NCI-H187 treated with DMSO at 0.1 percent for 48 hours (cell line): ENCODE measurements at places on chromosomes 13 and 19.
A peak's percentile ranks its signal among the peaks of the same experiment; 100 is the strongest.

DNA sequence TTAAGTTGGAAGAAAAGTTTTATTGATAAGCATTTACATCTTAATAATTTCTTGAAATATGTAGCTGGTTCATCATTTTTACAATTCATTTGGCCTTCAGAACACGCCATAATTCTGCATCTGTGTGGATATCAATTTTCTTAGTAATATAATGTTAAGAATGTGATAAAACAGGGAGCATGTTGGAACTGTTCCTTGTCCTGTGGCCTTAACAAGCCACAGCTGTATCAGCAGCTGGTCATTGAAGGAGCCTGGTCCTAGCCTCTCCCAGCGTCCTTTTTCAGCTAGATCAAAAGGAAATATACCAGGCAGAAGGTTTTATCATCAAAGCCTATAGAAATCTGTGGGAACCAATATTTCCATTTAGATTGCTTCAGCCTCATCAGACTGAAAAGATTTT is 421.8 kb downstream of the SPRY2 start:
- DNase-seq, result no peak

DNA sequence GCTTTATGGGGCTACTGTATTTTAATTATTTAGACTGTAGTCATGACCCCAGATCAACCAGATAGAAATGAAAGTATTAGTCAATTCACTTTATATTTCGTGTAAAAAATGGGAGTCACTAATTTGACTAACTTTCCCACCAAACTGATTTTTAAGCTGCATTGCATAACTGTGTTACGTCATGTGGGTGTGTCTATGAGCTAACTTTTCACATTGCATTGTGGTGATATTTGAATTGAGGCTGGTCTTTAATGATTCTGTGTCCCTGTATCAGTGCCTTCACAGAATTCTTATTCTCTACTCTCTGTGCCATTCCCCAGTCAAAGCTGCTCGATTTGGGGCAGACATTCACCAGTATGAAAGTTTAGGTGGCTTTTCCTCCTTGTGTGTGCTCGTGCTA is 172.7 kb upstream of the MAB21L1 start:
- no peak for DNase-seq

GRCh38 chr19:33426621-33427361 is 53.3 kb downstream of the CEBPG start:
- DNase-seq, result peak; percentile 93

GRCh38 chr19:40923934-40924391 is 41.9 kb upstream of the CYP2A7 start:
- DNase-seq, result no peak

DNA sequence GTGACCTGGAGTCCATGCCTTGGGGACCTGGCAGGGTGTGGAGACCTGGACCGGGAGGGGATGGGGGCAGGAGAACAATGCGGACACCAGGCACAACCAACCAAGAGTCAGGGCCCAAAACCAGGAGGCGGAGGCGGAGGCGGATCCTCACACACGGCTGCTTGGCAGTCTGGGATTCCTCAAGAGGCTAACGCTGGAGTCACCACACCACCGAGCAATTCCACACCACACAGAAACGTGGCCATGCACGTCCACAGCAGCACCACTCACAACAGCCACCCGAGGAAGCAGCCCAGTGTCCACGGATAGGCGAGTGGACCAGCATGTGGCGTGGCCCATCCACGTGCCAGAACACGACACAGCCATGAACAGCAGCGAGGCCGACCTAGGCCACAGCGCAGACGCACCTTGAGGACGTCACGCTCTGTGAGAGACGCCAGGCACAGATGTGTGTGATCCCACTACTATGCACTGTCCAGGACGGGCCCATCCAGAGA is 17.7 kb downstream of the SBNO2 start:
- DNase-seq, result no peak

- DNase-seq, result no peak
These were observed 20.6 kb upstream of the UPF3A start for GRCh38 chr13:114260814-114261213.

GRCh38 chr13:40403509-40404241 is 262.8 kb downstream of the FOXO1 start:
- DNase-seq, result no peak

- no peak for DNase-seq
These were observed 250.5 kb downstream of the TDRD3 start for GRCh38 chr13:60647547-60647946.

DNA sequence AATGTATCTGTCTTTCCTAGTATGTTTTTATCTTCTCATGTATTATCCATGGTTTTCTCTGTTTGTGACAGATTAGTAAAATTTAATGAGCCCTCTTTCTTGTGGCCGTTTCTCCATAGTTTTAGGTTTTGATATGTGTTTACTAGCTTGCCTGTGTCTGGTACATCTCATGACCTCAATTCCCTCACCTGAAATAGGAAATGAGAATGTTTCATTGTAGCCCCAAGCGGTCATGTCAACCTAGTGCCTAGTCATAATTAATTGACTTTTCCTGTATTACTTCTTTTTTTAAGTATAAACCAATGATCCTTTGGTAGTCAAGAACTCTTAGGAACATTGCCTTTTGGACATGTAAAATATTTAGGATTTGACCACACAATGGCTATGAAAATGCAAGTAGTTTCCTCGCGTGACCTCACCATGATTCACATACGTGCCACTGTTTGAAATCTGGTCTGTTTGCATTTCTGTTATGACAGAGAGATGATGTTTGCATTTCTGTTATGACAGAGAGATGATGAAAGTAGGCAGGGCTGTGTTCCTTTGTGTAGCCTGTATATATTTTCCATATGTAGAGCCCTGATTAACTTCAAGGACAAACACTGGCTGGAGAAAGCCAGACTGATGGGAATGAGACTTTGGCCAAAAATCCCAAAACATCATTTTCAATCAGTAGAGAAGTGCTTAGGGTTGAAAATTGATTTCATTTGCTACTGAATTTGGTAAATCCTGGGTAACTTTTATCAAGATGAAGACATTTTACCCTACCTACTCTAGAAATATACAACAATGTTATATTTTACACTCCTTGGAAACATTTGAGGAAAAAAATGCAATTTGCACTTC is 104.8 kb downstream of the TNFRSF19 start:
- DNase-seq, result no peak

DNA sequence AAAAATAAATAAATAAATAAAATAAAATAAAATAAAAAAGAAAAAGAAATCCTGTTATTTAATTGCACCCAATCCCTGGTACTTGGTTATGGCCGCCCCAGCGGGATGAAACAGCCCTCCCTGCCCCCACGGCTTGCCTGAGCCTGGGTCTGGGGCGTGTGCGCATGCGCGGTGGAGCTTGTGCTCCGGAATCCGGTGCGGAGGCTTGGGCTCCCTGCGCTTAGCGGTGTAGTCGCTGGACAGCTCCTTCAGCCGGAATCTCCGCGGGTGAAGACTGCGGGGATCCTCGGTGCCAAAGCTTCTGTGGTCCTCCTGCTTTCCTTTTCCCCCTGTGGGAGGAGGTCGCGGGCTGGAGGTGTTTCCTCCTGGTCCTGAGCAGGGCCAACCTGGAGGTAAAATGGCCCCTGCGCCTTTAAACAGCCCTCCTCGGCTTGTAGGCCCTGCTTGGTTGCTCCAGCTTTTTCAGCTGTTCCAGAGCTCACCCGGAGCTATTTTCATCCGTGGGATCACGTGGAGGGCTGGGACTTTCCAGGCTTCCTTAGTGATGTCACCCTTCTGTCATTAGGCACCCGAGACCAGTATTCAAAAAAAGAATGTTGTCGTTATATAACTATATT is at the start of gene PLA2G4C:
PLA2G4C (minus strand) TSS at position 468 of the 617 bp plus-strand sequence. CDS start 4,288 bp downstream, outside the sequence.
- DNase-seq, result peak; percentile 37
